ENCODE measurements at places on chromosomes 16 and 17. TPM values are rescaled to one million over a fixed set of nuclear protein-coding genes. Genes with fewer than 3 reads are reported as not detected.

Gene RUNDC3A
- 0.46 TPM for polyA plus RNA-seq

Gene ADAD2
- not detected for polyA plus RNA-seq

Gene TMEM220
- polyA plus RNA-seq, result 13.2 TPM

Gene FLOT2
- 36.6 TPM for polyA plus RNA-seq

Gene CSH2
- not detected for polyA plus RNA-seq

Gene CPHXL2
- polyA plus RNA-seq, result not detected

Gene KCTD11
- 11.7 TPM for polyA plus RNA-seq

Gene FBXO39
- polyA plus RNA-seq, result not detected

Gene HOXB1
- polyA plus RNA-seq, result not detected

Gene NPIPB2
- polyA plus RNA-seq, result 3.0 TPM

Gene BEAN1
- polyA plus RNA-seq, result not detected

Gene IGFALS
- polyA plus RNA-seq, result 0.46 TPM

Gene ASGR1
- 1.7 TPM for polyA plus RNA-seq

Gene JPT1
- polyA plus RNA-seq, result 627 TPM

Gene CCL8
- polyA plus RNA-seq, result 12.5 TPM

Gene SNRNP25
- polyA plus RNA-seq, result 26.4 TPM

Gene NKIRAS2
- polyA plus RNA-seq, result 34.2 TPM

Gene AHSP
- polyA plus RNA-seq, result not detected

Gene MYH11
- polyA plus RNA-seq, result 5.1 TPM

Gene TEX14
- not detected for polyA plus RNA-seq

Gene TRPV3
- polyA plus RNA-seq, result 1.8 TPM

Gene LGALS9B
- polyA plus RNA-seq, result 8.8 TPM

Gene ZCCHC14
- polyA plus RNA-seq, result 7.2 TPM

Gene CD300LB
- 0.38 TPM for polyA plus RNA-seq

Gene NPIPA3
- 0.54 TPM for polyA plus RNA-seq

Gene TNS4
- polyA plus RNA-seq, result 6.9 TPM

Gene HSD11B2
- polyA plus RNA-seq, result 90.4 TPM

Gene HNF1B
- 11.8 TPM for polyA plus RNA-seq

Gene FOXN1
- polyA plus RNA-seq, result 0.60 TPM

Gene C17orf113
- 0.23 TPM for polyA plus RNA-seq

Gene KRT222
- not detected for polyA plus RNA-seq

Gene PAQR4
- polyA plus RNA-seq, result 22.1 TPM

Gene TM4SF5
- 19.2 TPM for polyA plus RNA-seq

Gene CFAP52
- polyA plus RNA-seq, result 0.03 TPM

Gene C17orf75
- 10.0 TPM for polyA plus RNA-seq
